ENCODE measurements at places on chromosomes 1 and 21.

- DNase-seq: no peak
These were observed 6.1 kb upstream of the TINAGL1 start for GRCh38 chr1:31570228-31570627.

GRCh38 chr1:22739648-22740385 is 29.2 kb downstream of the EPHB2 start:
- DNase-seq: no peak

DNA sequence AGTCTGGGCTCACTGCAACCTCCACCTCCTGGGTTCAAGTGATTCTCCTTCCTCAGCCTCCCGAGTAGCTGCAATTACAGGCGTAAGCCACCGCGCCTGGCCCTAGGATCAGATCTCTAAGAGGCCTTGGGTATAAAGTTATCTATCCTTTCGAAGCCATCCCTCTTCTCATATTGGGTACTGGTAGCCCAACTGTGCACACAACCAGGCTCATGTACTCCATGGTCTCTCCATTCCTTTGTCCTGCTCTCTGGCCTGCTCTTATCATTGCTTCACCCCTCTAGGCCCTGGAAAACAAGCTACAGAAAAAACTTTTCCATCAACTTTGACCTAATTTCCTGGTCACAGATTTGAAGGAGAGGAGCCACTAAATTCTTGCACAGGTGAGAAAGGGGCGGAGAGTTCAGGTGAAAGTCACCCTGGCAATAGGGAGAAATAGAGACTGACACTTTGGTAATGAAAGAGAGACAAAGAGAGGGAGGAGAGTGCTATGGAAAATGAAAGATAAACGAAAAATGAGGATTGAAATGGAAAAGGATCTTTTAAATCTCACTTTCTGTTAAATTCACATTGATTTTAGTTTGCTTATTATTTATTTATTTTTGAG is 6.0 kb downstream of the TXNIP start:
- no peak for DNase-seq

- DNase-seq: no peak
These were observed 86.5 kb upstream of the MACF1 start for GRCh38 chr1:39117899-39118450.

- DNase-seq: no peak
These were observed 82.0 kb upstream of the ESRRG start for GRCh38 chr1:216805233-216805632.

GRCh38 chr1:6056572-6056948 is 10.9 kb downstream of the KCNAB2 start:
- no peak for DNase-seq

DNA sequence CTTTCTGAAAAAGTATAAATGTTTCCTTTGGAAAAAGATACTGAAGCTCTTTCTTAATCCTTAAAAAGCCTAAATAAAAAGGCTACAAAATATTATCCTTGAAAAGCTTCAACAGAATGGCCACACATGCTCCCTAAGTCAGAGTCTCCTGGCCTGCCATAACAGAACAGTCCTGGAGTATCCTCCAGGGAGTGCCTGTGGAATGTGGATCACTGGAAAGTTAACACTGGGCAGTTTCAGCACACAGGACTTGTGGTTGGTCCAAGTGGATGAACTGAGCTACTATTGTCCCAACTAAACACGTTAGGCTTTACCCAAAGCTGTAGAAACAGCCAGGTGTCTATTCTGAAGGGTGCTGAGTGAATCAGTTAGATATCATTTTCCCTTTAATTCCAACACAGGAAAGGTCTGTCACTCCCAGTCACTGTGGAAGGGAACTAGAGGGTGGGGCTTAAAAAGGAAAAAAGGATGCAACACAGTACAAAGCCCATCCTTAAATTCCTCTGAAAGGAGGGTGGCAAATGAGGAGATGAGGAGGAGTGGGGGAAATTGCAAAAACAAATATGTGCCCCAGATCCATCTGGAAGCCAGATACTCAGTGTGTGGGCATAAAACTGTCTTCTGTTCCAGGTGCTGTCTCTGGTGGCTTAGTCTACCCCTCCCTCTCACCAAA is 196.3 kb upstream of the SPAG17 start:
- DNase-seq: no peak

- DNase-seq: no peak
These were observed 75.5 kb upstream of the MACF1 start for GRCh38 chr1:39128959-39129358.

DNA sequence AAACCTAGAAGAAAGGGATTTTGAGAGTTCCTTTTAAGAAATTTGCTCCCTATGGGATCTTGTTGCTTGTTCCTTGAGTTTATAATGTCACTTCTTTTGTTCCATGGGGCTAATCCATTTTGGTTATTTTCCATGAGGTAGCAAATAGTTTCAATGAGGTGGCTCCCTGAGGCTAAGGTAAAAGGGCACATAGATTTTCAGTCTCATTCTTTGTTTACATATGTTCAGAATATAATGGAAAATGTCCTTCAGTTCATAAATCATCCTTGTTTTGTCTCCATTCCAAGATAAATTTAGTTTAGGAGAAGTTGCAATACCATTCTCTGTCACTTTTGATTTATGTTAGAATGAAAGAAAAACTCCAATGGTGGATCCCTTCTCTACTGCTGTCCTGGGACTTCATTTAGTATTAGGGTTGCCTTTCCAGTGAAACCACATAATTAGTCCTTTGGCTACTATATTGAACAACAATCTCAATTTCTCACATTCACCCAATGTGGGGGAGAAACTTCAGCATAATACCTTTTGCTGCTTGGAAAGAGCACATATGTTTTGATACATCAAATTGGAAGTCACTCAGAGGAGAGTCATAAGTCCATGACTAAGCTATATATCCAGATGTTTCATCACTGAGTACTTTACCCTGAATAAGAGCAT is 80.9 kb upstream of the ADAMTS5 start:
- no peak for DNase-seq

DNA sequence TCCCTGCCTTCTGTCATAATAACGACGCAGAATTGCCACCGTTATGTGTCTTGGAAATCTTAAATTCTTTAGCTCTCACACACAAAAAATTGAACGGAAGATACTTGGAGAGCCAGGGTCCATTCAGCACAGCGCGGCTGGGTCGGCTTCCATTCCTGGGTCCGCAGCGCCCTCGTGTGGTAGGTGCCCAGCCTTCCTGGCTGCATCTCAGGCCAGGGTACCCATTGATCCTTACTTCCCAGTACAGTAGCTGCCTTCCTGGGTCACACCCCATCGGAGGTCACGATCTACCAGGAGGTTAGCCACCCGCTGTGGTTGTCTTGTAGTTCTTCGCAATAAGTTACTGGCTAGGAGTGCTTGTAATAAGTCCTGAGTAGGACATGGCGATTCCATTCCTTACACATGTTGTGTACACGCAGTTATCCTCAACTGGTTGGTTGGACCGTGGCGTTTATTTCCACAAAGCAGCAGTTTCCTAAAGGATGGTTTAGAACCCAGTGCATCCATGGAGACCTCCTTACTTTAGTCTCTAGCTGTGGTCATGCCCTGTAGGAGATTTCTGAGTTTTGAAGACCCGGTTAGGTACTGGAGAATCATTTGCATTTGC is 9.9 kb upstream of the MTARC1 start:
- DNase-seq: peak; percentile 37

- DNase-seq: no peak
These were observed 207.7 kb upstream of the KAZN start for GRCh38 chr1:14390816-14391215.

DNA sequence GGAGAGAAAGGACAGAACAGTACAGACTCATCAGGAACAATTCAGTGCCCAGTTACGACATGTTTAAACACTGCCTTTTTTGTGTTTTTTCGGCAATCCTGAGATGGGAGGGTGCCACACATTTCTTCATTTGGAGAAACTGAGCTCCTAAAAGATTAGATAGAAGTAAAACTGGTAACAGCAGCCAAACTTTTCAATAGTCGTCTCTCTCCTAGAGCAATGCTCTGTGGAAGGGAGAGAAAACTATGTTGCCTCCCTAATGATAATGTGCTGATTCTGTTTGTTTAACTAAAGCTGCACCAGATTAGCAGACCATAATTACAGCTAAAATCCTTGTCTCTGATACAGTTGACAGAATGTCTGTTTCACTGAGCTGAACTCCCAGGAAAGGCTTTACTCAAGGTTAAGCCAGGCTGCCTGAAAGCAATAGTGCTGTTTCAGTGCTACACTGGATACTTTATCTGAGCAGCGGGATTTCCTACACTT is 76.2 kb upstream of the CXADR start:
- DNase-seq: no peak

- no peak for DNase-seq
These were observed 602 bp downstream of the SH3BGRL3 start for GRCh38 chr1:26280333-26281042.

DNA sequence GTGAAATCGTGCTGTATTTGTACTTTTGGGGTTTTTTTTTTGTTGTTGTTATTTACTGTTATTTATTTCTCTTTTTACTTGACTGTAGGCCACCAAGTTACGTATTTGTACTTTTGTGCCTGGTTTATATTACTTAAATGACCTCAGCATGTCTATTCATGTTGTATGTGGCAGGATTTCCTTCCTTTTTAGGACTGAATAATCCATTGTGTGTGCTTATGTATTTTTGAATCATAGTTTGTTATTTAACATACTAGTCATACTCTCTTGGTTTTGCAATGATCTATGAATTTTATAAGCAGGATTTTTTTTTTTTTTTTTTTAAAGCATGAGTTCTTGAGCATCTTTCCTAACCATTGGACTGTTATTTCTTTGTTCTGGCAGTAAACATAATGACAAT is 51.2 kb downstream of the RNF2 start:
- no peak for DNase-seq

All from T-helper 1 cell (primary cell).